ENCODE measurements at places on chromosomes 6 and 20.

GRCh38 chr6:121157906-121158305 lies 176.4 kb downstream of the TBC1D32 start:
- no peak for DNase-seq

- no peak for DNase-seq
Measured at GRCh38 chr6:108966251-108966650, 118.0 kb downstream of the ARMC2 start.

GRCh38 chr20:19110881-19111460 lies 101.5 kb upstream of the SLC24A3 start:
- no peak for DNase-seq

DNA sequence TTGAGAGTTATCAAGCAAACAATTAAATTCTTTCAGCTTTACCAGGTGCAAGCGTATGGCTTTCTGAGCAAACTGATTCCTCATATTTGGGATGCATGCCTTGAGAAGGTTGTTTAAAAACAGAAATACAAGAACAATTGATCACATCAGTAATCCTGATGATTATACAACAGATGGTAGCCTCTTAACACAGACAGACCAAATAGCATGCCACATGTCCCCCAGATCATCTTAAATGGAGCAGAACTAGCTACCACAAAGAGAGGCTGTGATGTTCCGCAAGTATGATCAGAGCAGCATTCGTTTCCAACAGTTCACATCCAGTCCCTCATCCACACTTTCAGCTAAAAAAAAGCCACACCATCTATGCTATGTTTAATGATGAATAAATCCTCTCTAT lies 246.2 kb upstream of the NRSN1 start:
- DNase-seq: no peak

GRCh38 chr6:41573276-41573675 lies 27.1 kb downstream of the FOXP4 start:
- no peak for DNase-seq

Measured in NCI-H2107 (cell line).